ENCODE measurements at places on chromosomes 3 and 15.

DNA sequence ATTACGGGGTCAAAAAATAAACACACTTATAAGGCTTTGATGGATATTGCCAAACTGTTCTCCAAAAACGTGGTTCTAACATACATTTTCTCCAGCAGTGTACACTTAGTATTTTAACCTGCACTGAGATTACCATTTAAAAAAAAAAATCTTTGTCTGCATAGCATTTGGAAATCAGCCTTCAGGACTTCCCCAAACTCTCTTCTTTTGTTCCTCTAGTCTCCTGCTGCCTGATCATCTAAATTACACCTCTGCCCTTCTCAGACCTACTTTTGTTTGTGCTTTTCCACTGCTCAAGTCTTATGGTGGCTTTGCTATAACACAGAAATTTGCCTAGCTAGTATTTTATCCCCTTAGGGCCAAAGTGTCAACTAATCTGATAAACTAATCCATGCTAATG is 3.8 kb downstream of the NCEH1 start:
- DNase-seq: no peak

DNA sequence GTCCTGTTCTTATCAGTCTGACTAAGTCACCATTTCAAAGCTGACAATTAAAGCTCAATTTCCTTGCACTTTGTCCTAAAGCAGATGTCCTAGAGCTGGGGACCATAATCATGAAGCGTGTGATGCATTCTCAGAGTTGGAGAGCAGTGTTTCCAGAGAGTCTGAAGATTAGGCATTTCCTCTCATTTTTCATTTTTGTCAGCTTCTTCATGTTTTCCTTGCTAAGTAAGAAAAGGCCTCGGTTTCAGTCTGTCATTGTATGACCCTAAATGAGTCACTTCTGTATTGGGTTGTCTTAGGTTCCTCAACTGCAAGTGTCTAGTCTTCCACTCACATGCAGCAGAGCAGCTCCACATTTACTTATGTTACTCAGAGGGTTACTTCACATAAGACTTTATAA is 257.2 kb upstream of the TPRG1 start:
- no peak for DNase-seq

DNA sequence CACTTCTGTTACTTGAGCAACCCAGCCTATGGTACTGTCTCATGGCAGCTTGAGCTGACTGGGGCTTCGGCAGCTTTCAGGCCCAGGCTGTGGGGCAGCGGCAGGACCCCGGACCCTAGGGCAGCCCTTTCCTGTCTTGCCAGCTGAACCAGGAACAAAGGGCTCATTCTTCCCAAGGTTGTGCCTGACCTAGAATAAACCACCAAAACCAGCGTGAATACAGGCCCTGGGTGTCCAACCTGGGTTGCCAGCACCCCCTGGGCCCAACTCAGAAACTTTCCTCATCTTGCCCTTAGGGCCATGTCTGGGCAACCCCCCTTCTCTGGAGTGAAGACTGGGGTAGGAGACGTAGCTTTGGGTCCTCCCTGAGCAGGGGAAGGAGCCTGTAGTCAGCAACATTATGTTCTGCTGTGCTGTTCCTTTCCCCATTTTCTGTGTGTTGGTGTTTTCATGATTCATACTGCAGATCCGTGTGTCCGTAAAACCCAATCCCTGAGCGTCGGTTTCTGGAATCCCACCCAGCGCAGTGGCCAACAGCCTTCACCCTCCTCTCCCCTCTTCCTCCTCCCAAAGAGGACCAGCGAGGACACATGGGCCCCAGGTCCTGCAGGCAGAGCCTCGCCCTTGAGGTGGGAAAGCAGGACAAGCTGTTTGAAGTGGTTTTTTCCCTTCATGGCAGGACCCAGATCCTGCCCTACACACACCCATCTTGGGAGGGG is 33.5 kb downstream of the TKT start:
- DNase-seq: no peak

DNA sequence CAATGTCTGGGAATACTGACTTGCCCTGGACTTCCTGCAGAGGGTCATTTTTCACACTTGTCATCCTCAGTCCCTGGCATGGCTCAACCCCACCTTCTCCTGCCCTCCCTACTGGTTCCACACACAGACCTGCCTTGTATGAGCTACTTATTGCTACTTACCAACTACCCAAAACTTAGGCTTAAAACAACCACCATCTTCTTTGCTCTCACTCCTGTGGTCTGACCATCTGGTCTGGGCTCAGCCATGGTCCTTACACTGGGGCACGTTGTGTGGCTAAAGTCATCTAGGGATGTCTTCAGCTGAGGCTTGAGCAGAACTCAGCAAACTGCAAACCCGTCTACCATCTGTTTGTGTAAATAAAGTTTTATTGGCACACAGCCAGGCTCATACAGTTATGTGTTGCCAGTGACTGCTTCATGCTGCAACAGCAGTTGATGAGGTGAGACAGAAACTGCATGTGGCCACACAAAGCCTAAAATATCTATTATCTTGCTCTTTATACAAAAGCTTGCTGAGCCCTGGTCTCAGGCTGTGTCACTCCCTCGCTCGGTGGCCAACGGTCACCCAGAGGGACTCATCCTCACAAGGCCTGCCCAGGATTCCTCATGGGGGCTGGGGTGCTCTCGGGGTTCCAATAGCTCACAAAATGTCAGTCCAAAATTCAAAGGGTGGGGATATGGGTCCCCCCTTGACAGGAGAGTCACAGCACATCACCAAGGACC is 43.5 kb downstream of the KLF15 start:
- no peak for DNase-seq

DNA sequence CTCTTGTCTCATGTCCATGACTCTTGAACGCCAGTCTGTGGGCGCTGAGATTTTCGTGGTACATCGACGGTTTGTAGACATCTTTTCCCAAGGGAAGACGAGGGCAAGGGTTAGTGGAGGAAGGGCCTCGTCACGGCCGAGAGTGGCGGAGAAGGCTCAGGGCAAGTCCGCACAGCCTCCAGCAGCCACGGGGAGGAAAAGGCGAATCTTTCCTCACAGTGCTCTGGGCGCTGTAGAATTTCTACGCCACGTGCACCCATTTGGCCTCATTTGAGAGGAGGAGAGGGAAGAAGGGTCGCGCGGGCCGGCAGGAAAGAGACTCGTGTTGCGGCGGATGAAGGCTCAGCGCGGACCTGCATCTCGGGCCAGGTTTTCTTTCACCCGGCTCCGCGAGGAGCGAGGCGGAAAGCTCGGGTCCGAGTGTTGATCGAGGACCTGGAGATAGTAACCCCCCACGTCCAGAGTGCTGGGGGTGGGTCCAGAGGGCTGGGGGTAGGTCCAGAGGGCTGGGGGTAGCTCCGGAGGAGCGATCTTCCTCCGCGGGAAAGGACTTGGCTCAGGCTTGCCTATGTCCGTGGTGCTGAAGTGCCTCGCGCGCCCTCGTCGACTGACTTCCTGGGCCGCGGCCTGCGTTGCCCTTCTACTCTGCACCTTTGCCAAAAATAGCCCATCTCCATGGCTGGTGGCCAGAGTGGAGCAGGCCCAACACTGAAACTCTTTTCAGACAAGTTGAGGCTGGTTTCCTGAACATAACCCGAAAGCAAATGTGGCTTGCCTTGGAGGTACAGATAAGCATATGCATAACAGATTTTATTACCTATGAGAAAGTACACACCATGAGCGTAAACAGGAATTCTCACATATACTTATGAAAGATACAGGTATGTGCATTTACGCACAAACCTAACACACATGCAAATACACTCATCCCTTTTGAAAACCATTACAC is 1.1 kb downstream of the SLC35G2 start:
- DNase-seq: peak; percentile 41

GRCh38 chr3:113035387-113035982 is 44.7 kb downstream of the GTPBP8 start:
- no peak for DNase-seq

- no peak for DNase-seq
These were observed 47.3 kb downstream of the PTPRG start for GRCh38 chr3:61608711-61609110.

GRCh38 chr3:183560607-183561006 is 5.1 kb upstream of the KLHL6 start:
- no peak for DNase-seq

DNA sequence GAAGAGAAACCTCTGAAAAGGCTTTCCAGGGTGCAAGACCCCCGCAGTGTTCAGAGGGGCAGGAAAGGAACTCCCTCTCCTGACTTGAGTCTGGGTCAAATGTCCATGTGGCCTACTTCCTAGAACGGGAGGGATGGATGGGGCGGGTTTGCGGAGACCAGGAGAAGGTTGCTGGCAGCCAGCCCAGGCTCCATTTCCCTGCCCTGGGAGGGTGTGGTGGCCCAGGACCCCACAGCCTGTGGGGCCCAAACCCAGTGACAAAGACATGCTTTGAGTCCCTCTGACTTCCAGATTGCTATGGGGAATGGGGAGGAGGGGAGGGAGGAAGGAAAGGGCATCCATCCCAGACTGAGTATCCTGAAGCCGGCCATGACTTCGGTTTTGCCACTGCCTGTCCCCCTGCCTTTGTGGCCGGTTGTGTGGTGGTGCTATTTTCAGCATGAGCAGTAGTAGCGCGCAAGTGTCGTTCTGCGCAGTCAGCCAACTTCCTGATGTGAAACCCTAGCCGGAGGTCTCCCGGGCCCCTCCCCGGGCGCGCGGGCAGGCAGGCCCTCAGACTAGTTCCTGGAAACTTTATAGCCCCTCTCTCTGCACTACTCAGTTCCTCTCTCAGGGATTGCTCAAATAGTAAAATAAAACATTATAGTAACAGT is 24.4 kb downstream of the MAGEF1 start:
- DNase-seq: no peak

- DNase-seq: no peak
These were observed 33.0 kb upstream of the AMOTL2 start for GRCh38 chr3:134407239-134407625.

DNA sequence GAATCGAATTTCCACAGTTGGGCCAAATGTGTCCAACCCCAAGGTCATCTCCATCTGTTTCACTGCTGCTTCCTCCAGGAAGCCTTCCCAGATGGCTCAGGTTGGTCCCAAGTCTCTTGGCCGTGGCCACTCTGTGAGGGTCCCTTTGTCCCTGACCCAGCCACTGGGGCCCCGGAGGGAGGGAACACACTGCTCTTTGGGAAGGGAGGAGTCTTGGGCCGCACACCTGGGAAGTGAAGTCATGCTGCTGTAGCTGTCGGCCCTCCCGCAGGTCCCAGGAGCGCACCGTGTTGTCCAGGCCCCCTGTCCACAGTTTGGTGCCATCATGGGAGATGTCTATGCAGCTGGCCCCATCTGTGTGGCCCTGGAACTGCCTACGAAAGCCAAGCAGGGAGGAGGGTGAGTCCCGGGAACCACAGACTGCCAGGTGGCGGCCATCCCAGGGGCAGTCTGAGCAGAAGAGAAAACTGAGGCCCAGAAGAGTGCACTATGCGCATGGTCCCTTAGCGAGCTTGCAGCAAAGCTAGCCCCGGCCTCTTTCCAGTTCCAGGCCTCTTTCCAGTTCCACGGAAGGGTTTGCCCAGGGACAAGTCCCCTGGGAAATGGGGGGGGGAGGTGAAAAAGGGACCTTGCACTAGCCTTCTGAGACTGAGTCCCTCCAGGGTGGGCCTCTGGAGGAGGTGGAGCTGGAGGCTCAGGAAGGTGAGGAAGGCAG is 44.6 kb downstream of the TLE3 start:
- DNase-seq: no peak

DNA sequence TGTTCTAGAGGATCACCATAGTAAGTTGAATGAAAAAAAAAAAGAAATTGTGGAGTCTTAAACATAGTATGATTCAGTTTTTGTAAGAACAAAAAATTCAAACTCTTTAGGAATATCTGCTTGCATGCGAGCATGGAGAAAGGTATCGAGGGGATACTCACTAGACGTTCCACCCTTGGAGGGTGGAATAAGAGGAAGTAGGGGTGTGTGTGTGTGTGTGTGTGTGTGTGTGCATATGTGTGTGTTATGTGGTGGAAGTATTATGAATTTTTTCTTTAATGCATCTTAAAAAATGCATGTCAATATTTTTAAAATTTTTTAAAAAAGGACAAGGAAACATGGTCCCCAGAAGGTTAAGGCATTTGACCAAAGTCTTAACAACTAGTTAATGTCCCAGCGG is 26.5 kb upstream of the SIAH2 start:
- no peak for DNase-seq

DNA sequence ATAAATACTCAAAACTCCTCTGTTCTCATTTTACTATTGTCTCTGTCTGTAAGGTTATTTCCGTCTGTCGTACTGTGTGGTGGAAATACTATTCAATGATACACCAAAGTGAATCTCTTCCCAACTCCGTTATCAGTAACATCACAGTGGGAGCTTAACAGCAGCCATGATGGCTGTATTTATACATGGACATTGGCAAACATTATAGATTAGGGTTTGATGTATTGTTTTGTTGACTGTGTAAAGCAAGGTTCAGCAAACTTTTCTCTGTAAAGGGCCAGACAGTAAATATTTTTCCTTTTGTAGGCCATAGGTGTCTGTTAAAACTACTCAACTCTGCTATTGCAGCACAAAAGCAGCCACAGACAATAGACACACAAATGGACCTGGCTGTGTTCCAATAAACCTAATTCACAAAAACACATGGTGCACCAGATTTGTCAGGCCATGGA is 23.2 kb downstream of the LIPC start:
- no peak for DNase-seq

DNA sequence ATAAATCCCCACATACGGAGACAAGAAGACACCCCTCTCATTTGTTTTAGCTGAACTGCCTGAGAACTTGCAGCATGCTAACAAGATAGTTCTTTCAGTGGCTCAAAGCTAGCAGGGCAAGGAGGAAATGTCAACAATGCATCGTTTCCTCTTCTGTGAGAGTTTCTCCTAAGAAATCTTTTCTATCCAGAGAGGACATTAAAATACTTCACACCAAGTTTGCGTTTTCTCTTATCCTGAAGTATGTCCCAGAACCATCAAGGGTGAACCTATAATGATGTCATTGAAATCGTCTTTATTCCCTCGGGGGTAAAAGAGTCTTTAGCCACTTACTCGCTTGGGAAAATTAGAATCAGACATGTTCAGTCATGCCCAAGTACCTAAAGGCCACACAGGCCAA is 541.7 kb upstream of the MDFIC2 start:
- no peak for DNase-seq

Data from left colon (tissue), 2 donors.